ENCODE measurements at places on chromosomes 12 and 14.

DNA sequence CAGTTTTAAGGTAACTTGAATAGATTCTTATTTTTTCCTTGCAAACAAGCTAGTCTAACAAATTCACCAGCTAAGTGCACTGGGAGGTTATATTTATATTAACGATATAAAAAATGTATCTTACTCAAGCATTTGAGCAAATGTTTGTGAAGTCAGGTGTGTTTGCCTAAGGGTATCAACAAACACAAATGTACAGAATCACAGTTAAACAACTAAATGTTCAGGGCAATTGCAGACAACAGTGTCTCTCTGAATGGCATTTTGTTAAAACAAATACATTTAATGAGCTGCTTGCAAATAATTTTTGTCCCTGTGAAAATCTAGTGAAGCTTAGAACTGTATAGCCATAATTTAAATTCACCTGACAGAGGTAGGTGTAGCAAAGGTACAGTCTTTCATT, 28.2 kb upstream of the FLRT2 start:
- DNase-seq: no peak

DNA sequence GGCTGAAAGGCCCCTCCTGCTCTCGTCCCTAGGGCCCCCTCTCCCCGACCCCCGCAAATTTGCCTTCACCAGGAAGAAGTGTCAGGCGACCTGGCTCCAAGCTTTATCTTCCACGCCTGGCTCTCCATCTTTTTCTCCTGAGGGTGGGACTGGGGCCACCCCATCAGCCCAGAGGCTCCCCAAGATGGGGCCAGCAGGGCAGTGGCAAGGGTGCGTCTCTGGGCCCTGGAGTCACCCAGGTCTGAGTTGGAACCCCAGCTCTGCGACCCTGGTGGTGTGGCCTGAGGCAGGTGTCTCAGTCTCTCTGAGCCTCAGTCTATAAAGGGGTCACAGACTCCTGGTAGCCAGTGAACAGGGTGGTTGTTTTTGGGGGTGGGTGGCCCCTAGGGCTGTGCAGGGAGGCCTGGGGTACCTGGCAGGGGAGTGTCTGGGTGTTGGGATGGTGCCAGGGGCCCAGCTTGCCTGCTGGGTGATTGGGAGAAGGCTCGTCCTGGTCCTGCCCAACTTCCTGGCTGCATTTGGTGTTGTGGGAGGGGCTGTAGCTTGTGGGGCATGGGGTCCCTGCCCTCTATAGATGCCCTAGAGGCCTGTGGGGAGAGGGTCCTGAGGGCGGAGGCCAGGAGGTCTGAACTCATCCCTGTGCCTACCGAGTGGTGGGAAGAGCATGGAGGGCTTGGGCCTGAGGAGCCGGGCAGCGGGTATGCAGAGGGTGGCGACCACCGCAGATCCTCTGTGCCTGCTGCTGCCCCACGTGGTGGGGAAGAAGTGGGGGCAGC, 7.6 kb downstream of the KIF26A start:
- DNase-seq: no peak

DNA sequence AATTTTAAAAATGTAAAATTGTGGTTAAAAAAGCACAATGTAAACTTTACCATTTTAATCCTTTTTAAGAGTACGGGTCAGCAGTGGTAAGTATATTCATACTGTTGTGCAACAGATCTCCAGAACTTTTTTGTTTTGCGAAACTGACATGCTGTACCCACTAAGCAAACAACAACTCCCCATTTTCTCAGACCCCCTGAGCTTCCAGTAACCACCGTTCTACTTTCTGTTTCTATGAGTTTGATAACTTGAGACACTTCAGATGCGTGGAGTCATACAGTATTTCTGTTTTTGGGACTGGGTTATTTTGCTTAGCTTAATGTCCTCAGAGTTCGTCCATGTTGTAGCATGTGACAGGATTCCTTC, 38.0 kb downstream of the CHST11 start:
- DNase-seq: peak; percentile 37

DNA sequence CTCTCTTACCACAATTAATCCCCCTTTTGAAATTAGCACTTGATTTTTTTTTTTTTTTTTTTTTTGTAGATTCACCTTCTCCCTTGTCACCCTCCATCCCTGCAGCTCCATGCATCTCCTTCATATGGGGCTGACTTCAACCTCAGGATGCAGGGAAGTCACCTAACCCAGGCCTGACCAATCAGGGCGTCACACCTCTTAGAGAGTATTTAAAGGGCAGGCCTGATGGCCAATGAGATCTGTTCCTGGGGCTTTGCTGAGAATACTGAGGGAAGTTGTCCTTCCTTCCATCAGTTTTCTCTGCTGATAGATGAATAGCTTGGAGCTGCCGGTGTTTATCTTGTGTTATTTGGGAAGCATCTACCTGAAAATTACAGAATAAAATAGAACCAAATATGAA, 1104.7 kb upstream of the TMEM132C start:
- no peak for DNase-seq

DNA sequence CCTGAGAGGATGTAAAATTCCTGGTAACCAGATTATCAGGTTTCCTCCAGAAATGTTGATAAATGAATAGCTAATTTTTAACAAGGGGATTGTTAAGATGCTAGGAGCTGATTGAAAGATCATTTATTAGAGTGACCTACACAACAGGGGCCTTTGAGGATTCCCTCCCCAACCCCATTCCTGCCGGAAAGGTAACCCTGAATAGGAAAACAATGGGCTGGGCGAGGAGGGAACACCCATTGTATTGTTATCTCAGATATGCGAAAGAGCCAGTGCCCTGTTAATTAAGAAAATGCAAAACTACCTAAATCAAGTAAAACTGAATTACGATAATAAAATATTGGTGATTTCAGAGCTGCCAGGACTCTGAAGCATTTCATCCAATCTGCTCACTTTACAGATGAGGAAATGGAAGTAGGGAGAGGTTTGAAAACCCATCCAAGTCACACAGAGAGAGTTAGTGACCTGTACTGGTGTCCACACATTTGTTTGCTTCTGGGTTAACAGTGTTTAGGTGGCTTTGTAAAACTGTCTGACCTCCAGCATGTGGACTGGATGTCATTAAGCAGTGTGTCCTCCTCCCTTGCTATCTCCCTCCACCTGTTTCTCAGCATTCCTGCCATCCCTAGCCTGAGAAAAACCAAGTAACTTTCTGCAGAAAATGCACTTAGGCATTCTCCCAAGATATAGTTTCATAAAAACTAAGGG, 214.8 kb downstream of the TTC6 start:
- DNase-seq: no peak

- DNase-seq: no peak
Observed at GRCh38 chr12:131087991-131088700, 134.4 kb downstream of the ADGRD1 start.

- peak; percentile 93 for DNase-seq
Observed at GRCh38 chr14:68466491-68466977, 326.3 kb downstream of the ZFP36L1 start.

GRCh38 chr12:121590476-121591143, 9.8 kb upstream of the KDM2B start:
- DNase-seq: peak; percentile 24

GRCh38 chr12:130947028-130947613, 6.6 kb upstream of the ADGRD1 start:
- DNase-seq: no peak

DNA sequence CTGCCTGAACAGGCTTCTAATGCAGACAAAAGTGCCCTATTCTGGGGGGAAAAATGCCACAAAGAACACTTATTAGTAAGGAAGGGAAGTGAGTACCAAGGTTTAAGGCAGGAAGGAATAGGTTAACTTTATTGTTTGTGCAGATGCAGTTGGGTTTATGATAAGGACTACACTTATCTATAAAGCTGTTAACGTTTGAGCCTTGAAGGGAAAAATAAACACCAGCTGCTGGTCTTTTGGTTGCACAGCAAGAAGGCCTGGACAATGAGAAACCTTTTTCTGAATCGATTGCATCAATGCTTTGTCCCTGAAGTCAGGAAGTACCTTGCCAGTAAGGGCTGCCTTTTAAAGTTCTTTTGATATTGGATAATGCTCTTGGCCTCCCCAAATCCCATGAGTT, 407.8 kb downstream of the ATP23 start:
- DNase-seq: peak; percentile 51

DNA sequence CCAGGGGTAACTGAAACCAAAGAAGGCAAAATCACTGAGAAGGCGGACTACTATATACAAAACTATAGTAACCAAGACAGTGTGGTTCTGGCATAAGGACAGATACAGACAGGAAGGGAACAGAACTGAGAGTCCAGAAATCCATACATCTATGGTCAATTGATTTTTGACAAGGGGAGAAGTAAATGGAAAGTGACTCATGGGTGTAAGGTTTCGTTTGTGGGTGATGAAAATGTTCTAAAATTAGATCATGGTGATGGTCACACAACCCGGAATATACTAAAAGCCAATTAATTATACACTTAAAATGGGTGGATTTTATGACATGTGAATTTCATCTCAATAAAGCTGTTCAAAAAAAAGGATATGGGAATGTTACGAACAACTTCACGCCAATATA, 18.7 kb downstream of the ANGEL1 start:
- no peak for DNase-seq

- DNase-seq: no peak
Observed at GRCh38 chr14:31461545-31461944, 4.2 kb upstream of the DTD2 start.

DNA sequence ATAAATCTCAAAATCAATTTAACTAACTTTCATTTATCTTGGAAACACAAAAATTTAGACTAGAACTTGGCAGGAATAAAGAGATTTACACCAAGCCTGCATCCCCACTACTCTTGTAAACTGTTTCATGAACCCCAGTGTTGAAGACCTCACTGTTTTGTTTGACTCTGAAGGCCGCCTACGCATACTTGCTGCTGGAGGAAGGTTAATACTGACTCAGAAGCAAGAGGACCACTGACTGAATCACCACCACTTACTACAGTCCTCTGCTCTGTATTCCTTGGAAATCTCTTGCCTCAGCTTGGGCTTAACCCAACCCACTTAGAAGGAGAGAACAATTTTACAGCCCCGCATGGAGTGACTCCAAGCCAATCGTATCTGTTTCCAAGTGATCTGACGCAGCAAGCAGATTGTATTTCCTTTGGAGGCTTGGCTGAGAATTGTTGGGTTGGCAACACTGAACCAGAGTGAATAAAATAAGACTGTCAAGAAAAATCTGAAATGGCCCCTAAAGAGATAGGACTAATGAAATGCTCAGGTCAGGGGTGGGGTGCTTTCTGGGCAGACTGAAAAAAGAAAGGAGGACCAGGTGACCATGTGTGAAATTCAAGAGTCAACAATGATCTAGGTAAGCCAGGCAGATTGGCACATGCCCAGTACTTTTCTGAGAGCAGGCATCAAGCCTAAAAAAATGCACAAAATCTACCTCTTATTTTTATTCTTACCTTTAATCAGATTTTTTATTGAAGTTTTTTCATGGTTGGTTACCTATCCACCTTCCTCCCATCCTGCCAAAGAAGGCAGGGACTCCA, 248.6 kb downstream of the ZFP36L1 start:
- peak; percentile 99 for DNase-seq

DNA sequence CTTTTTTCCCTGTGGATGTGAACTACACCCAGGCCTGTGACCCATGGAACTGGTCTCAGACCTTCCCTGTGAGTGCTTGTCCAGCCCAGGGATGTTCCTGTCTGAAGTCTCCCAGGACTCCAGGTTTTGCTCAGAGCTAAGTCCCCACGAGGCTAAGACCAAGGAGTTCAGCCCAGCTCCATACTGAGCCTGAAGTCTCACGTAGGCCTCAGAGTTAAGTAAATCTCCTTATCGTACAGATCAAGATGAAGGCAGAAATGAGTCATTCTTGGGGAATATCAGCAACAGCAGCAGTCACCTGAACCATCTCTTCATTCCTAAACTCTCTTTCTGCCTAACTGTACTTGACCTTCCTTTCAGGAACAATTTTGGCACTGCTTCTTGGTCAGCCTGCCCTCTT, 139.8 kb downstream of the ANO6 start:
- no peak for DNase-seq

DNA sequence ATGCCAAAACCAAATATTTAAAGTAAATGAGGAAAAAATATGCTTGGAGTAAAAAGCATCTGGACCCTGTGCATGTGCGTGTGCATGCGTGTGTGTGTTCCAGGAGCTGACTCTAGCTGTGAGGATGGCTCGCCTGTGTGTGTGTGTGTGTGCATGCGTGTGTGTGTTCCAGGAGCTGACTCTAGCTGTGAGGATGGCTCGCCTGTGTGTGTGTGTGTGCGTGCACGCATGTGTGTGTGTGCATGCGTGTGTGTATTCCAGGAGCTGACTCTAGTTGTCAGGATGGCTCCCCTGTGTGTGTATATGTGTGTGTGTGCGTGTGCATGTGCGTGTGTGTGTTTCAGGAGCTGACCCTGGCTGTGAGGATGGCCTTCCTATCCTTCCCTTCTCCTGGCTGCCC, 357.7 kb downstream of the CACNA1C start:
- DNase-seq: no peak

DNA sequence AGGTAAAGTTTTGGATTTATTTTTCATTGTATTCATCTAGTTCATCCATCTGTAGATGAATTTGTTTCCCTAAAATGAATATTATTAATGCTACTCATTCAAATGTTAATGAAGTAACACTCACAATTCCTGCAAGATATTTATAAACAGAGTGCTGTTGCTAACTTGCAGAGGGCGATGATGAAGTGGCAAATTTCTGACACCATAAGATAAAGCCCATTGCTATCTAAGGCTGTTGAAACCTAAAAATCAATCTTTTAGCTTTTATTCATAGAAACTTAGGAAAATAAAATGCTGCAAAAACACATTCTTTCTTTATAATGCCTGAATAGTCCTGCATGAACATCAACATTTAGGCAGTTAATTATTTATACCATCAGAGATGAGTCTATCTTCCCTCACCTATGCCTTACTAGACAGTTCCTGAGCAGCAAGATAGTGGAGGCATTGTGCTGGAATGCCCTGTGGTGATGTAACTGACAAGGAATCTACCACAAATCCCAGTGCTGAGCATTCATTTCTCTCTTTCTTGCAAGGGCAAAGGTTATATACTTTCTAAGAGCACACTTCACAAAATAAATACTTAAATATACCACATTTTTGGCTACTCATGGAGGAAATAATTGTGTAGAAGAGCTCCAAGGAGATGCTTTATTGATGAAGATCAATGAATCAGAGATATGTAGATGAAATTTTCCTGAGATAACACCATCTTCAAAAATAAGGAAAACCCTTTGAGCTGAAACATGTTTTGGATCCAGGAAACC, 57.6 kb downstream of the LMNTD1 start:
- peak; percentile 62 for DNase-seq

GRCh38 chr14:30521899-30522736, 36.8 kb upstream of the G2E3 start:
- peak; percentile 70 for DNase-seq

- DNase-seq: peak; percentile 66
Observed at GRCh38 chr12:62123721-62124203, 136.4 kb upstream of the USP15 start.

Data from fibroblast of pulmonary artery (primary cell).